ENCODE measurements at places on chromosomes 11 and 22.

DNA sequence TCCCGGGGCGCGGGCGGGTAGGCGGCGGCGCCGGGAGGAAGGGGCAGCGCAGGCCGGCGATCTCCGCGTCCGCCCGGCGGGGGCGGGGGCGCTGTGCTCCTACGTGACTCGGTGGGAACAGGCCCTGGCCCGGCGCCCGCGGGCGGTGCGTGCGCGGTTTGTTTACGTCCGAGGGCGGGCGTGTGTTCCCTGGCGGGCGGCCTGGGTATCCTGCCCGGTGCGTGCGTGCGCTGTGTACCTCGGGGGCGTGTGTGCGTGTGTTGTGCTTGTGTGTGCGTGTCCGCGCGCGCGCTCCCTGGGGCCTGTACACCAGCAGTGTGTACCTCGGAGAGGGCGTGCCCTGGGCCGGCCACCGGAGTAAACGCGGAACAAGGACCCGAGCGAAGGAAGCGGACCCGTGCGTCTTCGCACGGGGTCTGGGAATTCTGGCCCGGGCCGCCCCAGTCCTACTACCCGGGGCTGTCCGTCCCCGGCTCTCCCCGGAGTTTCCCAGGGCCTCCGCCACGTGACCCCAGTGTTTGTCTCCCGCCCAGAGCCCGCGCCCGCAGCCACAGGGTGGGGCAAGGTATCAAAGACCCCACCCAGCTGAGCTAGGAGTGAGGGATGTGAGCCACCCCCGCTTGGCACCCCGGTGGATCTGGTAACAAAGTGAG is 769 bp downstream of the MAFF start:
- no peaks in the 10 kb centered on the region for H3K27me3 ChIP-seq
- peak; percentile 73 for DNase-seq
- H3K4me1 ChIP-seq: peaks cover 27% of the 10 kb centered on the region
- H3K4me3 ChIP-seq: peak overlapping the region; percentile 85
- peak overlapping the region; percentile 75 for H3K27ac ChIP-seq

GRCh38 chr11:37947821-37948220 is 1349.8 kb upstream of the RAG2 start:
- no peak overlapping the region for H3K4me3 ChIP-seq
- no peaks in the 10 kb centered on the region for H3K4me1 ChIP-seq
- no peaks in the 10 kb centered on the region for H3K36me3 ChIP-seq
- no peak for DNase-seq

DNA sequence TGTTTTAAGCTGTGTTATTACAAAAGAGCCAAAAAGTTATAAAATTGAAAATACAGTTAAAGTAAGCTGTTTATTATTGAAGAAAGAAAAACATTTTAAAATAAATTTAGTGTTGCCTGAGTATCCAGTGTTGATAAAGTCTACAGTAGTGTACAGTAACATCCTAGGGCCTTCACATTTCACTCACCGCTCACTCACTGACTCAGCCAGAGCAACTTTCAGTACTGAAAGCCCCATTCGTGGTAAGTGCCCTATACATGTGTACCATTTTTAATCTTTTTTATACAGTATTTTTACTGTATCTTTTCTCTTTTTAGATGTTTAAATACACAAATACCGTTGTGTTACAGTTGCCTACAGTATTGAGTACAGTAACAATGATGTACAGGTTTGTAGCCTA is 35.0 kb downstream of the POLD3 start:
- H3K36me3 ChIP-seq: peaks cover 49% of the 10 kb centered on the region
- H3K4me3 ChIP-seq: no peak overlapping the region
- no peaks in the 10 kb centered on the region for H3K4me1 ChIP-seq
- no peak for DNase-seq
- no peaks in the 10 kb centered on the region for H3K27me3 ChIP-seq

DNA sequence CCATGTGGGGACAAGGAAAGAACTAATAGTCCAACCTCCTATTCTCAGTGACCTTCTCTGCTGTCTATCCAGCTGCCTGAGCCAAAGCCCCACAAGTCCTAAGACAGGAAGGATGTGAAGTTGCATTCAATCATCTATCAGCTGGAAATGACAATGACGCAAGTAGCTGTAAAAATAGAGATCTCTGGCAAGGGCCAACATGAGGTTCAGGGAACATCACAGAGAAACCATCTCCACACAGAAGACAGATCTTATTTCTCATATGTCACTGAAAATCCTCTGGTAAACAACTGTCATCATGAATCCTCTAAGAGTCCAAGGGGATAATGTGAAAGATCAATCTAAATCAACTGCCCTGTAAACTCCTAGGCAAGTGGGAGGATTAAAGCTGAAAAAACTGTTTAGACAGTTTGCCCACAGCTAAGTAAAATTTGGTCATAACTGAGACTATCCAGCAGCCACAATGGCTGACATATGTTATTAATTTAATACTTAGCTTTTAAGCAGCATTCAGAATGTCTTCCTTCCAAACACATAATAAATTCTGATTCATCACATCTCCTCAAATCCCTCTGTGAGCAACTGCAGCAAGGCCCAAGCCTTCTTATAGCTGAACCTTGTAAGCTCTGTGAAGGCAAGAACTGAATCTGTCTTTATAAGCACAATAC is 52.1 kb downstream of the ALG9 start:
- no peaks in the 10 kb centered on the region for H3K27me3 ChIP-seq
- peaks cover 8% of the 10 kb centered on the region for H3K36me3 ChIP-seq
- H3K27ac ChIP-seq: no peak overlapping the region

- H3K27me3 ChIP-seq: no peaks in the 10 kb centered on the region
- H3K4me1 ChIP-seq: no peaks in the 10 kb centered on the region
- H3K27ac ChIP-seq: no peak overlapping the region
Observed at GRCh38 chr22:47020166-47020565, 257.7 kb downstream of the TBC1D22A start.

All from T-helper 2 cell treated with Interferon-gamma antibody and Interleukin-4, amounts not matched to agents 5 μg/mL and 100 μg/mL, for 36 hours (primary cell).